Left lobe of liver (tissue), 2 donors: ENCODE measurements at places on chromosomes 4 and X. TPM values are rescaled to one million over a fixed set of nuclear protein-coding genes. Genes with fewer than 3 reads are reported as not detected.

Gene USP51
- 0.38 TPM for total RNA-seq

Gene TAF9B
- 3.0 TPM for total RNA-seq

- no peak for DNase-seq
Observed at GRCh38 chr4:187558391-187558790, 437.2 kb upstream of the ZFP42 start.

Gene VEGFD
- 0.28 TPM for total RNA-seq

- no peak for DNase-seq
Observed at GRCh38 chr4:99059550-99059949, 29.0 kb downstream of the ADH5 start.

DNA sequence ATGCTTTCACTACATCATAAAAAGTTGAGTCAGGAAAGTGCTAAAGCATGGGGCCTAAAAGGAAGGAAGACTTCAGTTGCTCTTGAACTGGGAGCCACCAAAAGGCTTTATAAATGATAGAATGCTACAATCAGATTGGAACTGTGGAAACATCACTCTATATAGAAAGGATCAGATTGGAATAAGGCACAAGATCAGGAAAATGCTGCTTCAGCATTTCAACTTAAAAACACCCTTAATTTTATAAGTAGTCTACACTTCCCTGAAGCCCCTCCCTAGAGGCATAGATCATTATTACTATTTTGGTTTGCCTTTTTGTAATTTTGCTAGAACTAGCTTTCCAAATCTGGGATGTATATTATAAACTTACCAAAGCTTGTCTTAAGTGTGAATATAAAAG lies 170.7 kb downstream of the FANCB start:
- no peak for DNase-seq

DNA sequence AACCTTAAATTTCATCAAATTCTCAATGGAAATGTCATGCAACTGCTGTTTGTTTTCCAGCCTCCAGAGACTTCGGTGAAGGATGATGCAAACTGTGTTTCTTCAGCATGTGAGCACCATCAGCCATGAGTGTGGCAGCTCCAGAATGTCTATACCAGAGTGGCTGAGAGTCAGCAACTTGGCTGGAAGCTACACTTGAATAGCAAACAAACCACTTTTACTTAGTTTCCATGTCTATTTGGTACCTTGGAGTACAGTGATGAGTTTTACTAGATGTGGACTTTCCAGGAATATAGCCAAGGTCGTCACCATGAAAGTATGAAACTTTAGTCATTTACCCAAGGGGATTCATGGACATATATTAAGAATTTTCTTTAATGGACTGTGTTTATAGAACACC lies 4.3 kb upstream of the IL21 start:
- no peak for DNase-seq

GRCh38 chr4:146245246-146245645 lies 30.9 kb downstream of the REELD1 start:
- no peak for DNase-seq

Gene CFAP299
- total RNA-seq = not detected

DNA sequence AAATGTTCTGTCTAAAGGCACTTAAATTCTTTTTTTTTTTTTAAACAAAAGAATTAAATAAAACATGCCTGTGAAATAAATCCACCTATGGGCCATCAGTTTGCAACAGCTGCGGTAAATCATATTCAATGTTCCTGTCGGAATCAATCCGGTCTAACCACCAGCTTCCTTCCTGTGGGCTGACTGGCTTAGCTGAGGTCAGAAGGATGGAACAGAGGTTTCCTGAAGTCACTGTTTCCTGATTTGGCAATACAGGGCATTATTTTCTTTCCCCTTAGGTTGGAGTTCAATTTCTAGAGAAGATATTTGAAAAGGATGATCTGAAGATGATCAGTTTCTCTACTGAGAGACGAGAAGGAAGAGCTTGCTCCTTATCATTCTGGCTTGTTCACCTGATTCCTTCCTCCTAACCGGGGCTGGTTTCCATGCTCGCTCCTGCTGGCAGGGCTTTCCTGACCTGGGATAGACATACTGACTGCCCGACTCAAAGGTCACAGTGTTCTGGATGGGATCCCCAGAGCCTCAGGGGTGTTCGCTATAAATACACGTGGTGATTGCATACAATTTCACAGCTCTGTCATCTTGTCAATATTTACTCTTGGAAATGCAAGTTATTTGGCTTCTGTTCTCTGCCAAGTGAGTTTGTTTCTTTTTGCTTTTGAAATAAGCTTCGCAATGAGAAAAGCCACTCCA lies 21.7 kb downstream of the PDLIM3 start:
- DNase-seq = peak; percentile 89

DNA sequence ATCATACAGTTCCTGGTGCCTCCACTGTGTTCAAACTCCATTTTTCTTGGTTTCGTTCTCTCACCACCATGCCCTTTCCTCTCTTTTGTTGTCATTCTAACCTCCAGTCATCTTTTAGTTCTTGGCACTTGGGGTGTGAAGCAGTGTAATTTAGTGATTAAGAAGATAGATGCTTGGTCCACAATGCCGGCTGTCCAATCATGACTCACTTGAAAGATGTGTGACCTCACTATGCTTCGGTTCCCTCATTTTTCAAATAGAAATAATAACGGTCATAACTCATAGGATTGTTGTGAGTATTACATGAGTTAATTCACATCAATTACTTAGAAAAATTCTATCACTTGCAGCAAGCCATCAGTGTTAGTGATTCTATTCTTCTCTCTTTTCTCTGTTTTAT lies 327.8 kb downstream of the ADGRL3 start:
- DNase-seq = no peak

Gene F9
- total RNA-seq = 380 TPM

- DNase-seq = no peak
Observed at GRCh38 chr4:2663275-2663674, 92.9 kb downstream of the TNIP2 start.

GRCh38 chrX:15245896-15246295 lies 24.0 kb downstream of the ASB9 start:
- no peak for DNase-seq

- DNase-seq = no peak
Observed at GRCh38 chr4:16082426-16083240, 1.2 kb downstream of the PROM1 start.

- no peak for DNase-seq
Observed at GRCh38 chr4:16573206-16573605, 325.2 kb downstream of the LDB2 start.

DNA sequence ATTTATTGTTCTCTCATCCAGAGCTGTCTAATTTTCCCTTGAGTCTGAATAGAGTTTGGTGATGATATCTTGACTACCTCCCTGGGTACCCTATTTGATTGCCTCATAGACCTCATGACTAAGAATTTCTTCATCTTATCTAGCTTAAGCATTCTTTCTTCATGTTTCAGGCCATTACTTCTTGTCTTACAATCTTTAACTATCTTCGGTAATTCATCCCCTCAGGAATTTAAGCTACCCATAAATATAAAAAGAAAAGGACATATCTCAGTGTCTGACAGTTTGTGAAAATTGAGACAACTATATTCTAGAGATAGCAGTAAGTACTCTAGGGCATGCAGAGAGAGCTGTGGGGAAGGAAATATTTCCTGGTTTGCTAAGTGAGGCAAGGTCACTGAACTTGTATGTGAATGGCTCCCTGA lies 466.1 kb upstream of the GRID2 start:
- no peak for DNase-seq

DNA sequence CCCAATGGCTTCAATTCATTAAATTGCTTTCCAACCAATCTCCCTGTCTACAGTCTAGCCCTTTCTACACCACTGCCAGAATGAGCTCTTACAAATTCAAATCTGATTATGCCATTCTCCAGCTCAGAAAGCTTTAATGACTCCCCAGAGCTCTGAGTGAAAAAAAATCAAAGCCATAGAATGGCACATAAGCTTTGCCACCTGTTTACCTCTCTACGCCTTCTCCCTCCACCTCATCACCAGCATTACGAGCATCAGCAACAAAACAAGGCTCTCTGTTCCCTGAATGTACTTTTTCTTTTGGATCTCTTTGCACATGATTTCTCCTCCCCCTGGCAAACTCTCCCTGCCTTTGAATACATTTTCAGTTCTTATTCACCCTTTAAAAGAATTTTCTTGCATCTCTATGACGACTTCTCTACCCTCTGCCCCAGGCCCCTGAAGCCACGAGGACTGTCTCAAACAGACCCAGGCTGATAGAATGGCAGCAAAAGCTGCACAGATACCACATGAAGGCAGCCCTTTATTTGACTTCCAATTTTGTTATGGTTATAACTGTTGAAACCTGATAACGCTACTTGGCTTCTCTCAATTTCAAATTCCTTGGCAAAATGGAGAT lies 516.0 kb downstream of the PCDH7 start:
- DNase-seq = no peak

GRCh38 chr4:167101035-167101434 lies 133.3 kb downstream of the SPOCK3 start:
- DNase-seq = no peak

DNA sequence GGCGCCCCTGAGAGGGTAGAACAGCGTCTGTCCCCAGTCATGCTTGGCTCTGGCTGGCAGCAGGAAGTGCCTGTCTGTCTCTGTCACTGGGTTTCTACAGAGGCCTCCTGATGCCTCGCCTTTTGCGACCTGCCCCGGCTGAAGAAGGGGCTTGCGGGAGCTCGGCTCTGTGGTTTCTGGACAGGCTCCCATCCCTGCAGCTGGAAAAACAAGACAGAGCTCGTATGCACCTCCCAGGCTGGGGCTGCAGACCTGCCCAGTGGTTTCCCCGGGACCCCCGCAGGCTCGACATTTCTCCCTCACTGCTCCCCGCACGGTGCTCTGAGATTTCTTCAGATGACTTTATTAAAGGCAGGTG lies 57.0 kb upstream of the SORCS2 start:
- DNase-seq = no peak

- DNase-seq = no peak
Observed at GRCh38 chr4:153513596-153513995, 47.4 kb downstream of the TMEM131L start.

Gene WDR17
- total RNA-seq = 0.23 TPM
